Fibroblast of lung (primary cell): ENCODE measurements at places on chromosomes 7 and 10. TPM values are rescaled to one million over a fixed set of nuclear protein-coding genes. Genes with fewer than 3 reads are reported as not detected.

DNA sequence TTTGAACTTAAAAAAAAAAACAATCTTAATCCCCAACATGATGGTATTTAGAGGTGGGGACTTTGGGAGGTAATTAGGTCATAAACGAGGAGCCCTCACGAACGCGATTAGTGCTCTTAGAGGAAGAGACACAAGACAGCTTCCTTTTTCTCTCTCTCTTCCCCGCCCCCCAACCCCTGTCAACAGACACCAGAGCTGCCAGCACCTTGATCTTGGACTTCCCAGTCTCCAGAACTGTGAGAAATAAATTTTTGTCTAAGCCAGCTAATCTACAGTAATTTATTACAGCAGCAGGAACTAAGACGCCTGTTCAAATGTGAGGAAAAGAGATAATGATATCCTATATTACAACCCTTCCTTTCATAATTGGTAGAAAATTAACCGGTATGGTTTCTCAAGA, 40.1 kb downstream of the RELN start:
- H3K27me3 ChIP-seq, result no peaks in the 10 kb centered on the region
- H3K27ac ChIP-seq, result no peak overlapping the region
- no peaks in the 10 kb centered on the region for H3K36me3 ChIP-seq
- no peak for DNase-seq

- peaks cover 81% of the 10 kb centered on the region for H3K27me3 ChIP-seq
- no peak overlapping the region for H3K4me3 ChIP-seq
- H3K27ac ChIP-seq, result no peak overlapping the region
- no peaks in the 10 kb centered on the region for H3K4me1 ChIP-seq
- no peaks in the 10 kb centered on the region for H3K36me3 ChIP-seq
Measured at GRCh38 chr7:155455776-155456737, 1.9 kb upstream of the EN2 start.

GRCh38 chr10:74381291-74381853, 230.4 kb downstream of the ADK start:
- DNase-seq, result no peak
- no peaks in the 10 kb centered on the region for H3K36me3 ChIP-seq
- H3K4me3 ChIP-seq, result no peak overlapping the region
- no peaks in the 10 kb centered on the region for H3K27me3 ChIP-seq
- H3K4me1 ChIP-seq, result no peaks in the 10 kb centered on the region
- no peak overlapping the region for H3K27ac ChIP-seq

DNA sequence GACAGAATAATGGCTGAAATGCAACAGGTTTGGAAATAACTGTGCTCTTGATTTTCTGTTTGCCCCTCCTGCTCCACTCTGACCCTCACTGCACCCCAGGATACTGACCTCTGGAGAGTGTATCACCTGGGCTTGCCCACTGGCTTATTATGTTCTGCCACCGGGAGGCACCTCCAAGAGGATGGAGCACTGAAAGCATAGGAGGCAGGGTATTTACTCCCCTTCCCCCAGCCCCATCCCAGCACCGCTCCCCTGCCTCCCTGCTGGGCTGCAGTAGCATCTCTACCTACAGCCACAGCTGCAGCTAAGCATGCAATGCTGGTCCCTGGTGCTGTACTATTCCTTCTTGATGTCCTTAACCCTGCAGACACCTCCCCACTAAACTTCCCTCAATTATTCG, 26.4 kb downstream of the RAB11FIP2 start:
- no peak for DNase-seq
- no peak overlapping the region for H3K4me3 ChIP-seq
- H3K27ac ChIP-seq, result no peak overlapping the region
- H3K36me3 ChIP-seq, result no peaks in the 10 kb centered on the region

The SH2B2 gene
- 0.18 and 0.43 TPM in 2 replicates for polyA plus RNA-seq

GRCh38 chr7:143417734-143418383, 9.2 kb upstream of the EPHA1 start:
- H3K36me3 ChIP-seq, result no peaks in the 10 kb centered on the region
- H3K27me3 ChIP-seq, result no peaks in the 10 kb centered on the region
- H3K4me3 ChIP-seq, result no peak overlapping the region
- no peak overlapping the region for H3K27ac ChIP-seq
- no peaks in the 10 kb centered on the region for H3K4me1 ChIP-seq

GRCh38 chr7:129343099-129343700, 91.0 kb upstream of the STRIP2 start:
- no peaks in the 10 kb centered on the region for H3K27me3 ChIP-seq
- H3K27ac ChIP-seq, result no peak overlapping the region
- H3K4me3 ChIP-seq, result no peak overlapping the region
- peak; percentile 39 for DNase-seq
- H3K4me1 ChIP-seq, result no peaks in the 10 kb centered on the region

The CYP2C19 gene
- polyA plus RNA-seq, result not detected in 2 replicates

GRCh38 chr7:98192781-98193457, 18.3 kb upstream of the BHLHA15 start:
- no peak overlapping the region for H3K27ac ChIP-seq
- no peaks in the 10 kb centered on the region for H3K4me1 ChIP-seq
- no peak overlapping the region for H3K4me3 ChIP-seq
- DNase-seq, result no peak
- no peaks in the 10 kb centered on the region for H3K27me3 ChIP-seq

DNA sequence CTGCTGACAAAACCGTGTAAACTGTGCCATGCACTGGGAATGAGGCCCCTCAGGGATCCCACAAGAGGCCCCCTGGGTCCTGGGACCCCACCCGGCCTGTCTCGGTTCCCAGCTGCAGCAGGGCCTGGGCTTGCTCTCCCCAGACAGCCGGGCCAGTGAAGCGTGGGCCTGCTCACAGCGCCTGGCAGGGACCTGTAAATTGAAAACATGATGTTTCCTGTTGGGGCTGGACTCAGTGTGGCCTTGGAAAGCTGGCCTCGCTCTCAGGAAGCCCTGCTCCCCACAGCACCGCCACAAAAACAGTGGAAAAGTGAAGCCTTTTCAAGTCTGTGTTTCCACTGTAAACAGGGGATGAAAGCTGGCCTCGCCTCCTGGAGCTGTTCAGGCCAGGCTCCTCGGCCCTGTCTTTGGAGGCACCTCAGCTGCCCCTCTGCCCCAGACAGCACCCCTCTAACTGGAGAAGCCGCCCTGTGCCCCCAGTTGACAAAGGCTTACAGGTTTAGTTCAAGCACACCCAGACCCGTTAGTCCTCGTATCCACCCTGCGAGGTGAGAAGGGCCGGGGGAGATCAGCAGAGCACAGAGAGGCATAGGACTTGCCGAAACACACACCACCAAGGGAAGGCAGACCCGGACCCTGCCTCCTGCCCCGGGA, 108.3 kb downstream of the ZMIZ1 start:
- peak overlapping the region; percentile 76 for H3K27ac ChIP-seq
- peak; percentile 20 for DNase-seq
- H3K4me1 ChIP-seq, result peaks cover 55% of the 10 kb centered on the region
- no peaks in the 10 kb centered on the region for H3K27me3 ChIP-seq
- no peak overlapping the region for H3K4me3 ChIP-seq

DNA sequence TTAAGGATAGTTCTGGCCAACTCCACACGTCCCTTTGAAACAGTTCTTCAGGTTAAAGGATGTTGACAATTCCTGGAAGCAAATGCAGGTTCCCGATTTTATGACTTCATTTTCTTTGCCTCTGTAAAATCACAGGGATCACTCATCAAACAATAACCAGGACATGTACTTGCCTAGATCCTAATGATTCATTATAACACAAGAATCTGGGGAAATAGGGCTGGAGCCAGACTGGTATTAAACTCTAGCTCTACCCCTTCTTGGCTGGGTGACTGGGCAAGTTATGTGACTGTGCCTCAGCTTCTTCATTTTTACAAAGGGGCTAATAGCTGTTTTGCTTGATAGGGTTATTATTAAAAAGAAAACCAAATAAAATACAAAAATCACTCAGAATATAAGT, 56.0 kb upstream of the KCND2 start:
- no peaks in the 10 kb centered on the region for H3K4me1 ChIP-seq
- no peaks in the 10 kb centered on the region for H3K36me3 ChIP-seq
- DNase-seq, result no peak
- H3K27me3 ChIP-seq, result no peaks in the 10 kb centered on the region
- H3K4me3 ChIP-seq, result no peak overlapping the region

The RELN gene
- polyA plus RNA-seq, result 8.6 and 31.8 TPM in 2 replicates

DNA sequence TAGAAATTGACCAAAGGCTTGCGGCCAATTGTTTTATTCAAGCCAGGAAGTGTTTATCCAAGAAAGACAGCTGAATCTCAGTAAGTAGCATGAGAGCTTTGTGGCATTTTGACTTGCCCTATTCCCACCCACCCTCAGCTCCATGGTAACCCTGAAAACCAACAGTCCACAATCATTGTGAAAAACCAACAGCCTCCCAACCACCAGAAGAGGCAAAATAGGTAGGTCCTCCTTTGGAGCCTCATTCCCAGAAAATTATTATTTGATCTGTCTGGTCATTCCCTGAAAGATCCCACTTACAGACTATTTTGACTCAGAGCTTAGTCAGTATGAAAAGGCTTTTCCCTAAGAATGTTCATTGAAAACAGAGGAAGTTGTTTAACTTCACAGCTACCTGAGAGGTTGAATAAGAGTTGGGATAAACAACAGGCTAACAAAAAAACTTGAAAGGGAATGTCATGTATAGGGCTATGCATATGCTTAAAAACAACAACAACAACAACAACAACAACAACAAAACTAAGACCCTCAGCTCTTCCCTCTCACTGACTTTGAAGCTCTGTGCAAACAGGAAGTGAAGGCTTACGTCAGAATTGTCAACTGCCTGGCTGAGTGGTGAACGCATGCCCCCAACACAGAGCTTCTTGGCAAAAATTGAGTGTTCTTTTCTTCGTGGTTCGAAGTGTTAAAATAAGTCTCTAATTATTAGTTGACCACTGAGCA, 11.2 kb downstream of the KPNA7 start:
- no peaks in the 10 kb centered on the region for H3K36me3 ChIP-seq
- H3K4me1 ChIP-seq, result no peaks in the 10 kb centered on the region
- no peaks in the 10 kb centered on the region for H3K27me3 ChIP-seq
- H3K4me3 ChIP-seq, result no peak overlapping the region
- DNase-seq, result peak; percentile 63
- no peak overlapping the region for H3K27ac ChIP-seq

The ANKRD7 gene
- 0.10 and 0.40 TPM in 2 replicates for polyA plus RNA-seq

The ZNF736 gene
- 4.3 and 4.5 TPM in 2 replicates for polyA plus RNA-seq

The MMD2 gene
- not detected in 2 replicates for polyA plus RNA-seq

The CACNB2 gene
- 0.70 and 1.2 TPM in 2 replicates for polyA plus RNA-seq

DNA sequence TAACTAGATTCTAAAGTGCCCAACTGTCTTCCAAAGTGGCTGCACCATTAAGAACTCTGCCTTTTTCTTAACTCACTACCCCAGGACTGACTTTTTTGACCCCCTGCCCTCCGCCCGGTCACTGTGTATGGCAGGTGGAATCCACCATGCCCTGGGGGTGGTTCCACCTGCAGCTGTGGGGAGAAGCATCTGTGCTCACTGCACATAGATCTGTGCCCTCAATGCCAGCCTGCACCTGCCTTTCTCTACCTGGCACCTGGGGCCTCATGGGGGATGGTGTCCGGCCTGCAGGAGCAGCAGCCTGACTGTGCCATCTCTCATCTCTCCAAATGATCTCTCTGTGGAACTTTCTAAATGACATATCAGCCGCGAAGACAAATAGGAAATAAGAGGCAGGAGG, 353.5 kb downstream of the PAXIP1 start:
- H3K27me3 ChIP-seq, result no peaks in the 10 kb centered on the region
- no peak overlapping the region for H3K4me3 ChIP-seq
- H3K4me1 ChIP-seq, result no peaks in the 10 kb centered on the region
- H3K36me3 ChIP-seq, result no peaks in the 10 kb centered on the region
- H3K27ac ChIP-seq, result no peak overlapping the region

- DNase-seq, result peak; percentile 77
- H3K36me3 ChIP-seq, result no peaks in the 10 kb centered on the region
- peaks cover 2% of the 10 kb centered on the region for H3K4me1 ChIP-seq
- no peak within 1 kb of the TSS for H3K27ac ChIP-seq
- H3K4me3 ChIP-seq, result peak within 1 kb of the TSS; percentile 68
- H3K27me3 ChIP-seq, result peaks cover 2% of the 10 kb centered on the region
Measured at GRCh38 chr7:74453322-74454011, at the start of gene GTF2IRD1. TSS of gene GTF2IRD1 (plus strand) at chr7:74453906. CDS start at chr7:74508081, 54,175 bp downstream.
